Glutamatergic neuron (in vitro differentiated cells): ENCODE measurements at places on chromosomes 12 and 14.

DNA sequence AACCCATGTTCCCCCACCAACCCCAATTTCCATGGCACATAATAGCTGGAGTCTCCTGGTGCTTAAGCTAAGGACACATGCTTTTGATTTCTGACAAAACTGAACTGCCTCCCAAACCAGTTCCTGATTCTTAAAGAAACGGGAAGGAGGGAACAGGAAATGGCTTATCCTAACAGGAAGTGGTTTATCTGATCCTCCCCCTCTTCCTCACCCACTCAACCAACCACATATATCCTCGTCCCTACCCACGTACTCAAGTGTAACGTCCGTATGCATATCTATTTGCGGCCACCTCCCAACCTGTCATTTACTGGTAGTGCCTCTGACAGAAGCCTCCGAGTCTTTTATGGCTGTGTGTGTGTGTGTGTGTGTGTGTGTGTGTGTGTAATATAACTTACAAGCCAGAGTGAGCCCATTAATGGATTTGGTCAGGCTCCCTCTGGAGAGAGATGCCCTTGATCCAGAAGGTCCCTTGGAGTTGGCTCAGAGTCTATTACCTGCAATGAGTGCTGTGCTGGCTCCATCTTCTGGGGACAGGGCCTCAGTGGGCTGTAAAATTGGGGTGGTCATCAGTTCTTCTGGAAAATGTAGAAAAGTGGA, 7.7 kb downstream of the DAZAP2 start:
- no peak for DNase-seq

- no peak for DNase-seq
Observed at GRCh38 chr12:116547955-116548501, 11.2 kb upstream of the MAP1LC3B2 start.

DNA sequence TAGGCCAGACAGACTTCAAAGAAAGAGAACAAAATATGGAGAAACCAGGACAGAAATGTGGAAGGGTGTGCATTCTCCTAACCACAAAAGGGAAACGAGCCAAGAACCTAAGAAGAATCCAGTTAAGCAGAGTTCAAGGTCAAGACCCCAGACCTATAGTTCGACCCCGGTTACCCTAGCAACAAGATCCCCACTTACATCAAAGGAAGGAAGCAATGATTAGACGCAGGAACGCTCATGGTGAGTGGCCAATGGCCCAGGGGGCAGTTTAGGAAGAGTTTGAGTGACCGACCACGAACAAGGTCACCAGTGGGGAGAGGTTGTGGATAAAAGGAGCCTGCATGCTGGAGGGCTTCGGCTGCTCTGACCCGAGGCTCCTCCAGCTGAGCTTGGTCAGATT, 36.2 kb downstream of the OAS2 start:
- no peak for DNase-seq

DNA sequence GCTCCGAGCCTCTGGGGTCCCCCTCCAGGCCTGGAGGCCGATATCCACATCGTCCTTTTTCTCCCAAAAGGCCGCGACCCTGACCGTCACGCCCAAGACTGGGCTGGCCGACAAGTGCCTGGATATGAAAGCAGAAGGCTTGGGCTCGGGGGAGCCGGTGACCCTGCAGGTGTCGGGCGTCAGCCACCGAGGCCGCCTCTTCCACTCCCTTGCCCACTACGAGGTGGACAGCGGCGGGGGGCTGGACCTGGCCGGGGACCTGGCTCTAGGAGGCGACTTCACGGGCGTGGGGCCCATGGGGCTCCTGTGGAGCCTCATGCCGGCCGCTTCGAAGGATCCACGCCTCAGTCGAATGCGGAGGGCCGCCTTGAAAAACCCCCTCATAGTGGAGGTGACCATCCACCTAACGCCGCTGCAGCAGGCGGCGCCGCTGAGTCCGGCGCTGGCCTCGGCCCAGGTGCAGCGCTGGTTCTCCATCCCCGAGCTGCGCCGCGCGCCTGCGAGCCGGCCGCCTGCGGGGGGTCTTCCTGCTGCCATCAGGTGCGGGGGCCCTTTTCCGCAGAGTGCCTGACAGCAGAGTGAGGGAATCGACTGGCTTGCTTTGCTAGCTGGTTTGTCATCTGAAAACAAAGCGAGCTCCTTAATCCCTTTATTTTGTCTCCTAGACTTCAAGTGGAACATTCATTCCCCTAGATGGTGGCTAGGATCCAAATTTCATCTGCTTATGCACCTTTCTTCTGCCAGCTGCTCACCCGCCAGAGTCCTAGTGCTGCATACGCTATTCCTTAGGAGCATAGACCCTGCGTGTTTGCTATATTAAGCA, 10.6 kb upstream of the DNAL1 start:
- peak; percentile 56 for DNase-seq

DNA sequence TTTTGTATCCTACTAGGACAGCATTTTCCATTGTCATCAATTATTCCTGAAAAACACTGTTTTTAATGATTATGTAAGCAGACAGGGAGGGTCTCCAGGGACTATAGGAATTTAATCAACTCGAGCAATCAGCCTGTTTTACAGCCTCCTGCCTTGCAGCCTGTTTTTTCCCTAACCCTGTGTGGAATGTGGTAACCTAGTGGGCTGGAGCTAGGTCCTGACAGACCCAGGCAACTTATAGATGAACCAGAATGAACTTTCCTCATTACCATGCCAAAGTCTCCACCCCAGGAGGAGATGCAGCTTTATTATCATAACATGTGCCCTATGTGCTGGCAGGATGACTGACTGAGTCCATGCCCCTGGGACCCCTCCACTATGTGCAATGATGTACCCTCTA, 375.1 kb downstream of the BMP4 start:
- DNase-seq: no peak

DNA sequence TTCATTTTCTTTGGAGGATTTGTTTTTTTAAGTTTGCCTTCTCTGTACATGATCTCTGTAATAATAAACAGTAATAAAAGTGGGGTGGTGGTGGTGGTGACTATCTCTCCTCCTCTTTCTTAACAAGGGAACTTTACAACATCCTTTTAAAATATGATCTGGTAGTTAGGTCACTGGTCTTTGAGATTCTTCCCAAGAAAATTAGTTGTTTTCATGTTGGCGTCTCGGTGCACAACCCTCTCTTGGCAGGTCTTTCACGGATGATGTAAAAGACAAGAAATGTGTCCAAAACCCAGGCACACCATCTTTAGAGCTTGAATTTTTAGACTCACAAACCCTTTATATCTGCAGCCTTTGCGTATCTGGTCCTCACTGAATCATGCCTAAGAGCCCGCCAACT, 488.5 kb upstream of the TBX3 start:
- no peak for DNase-seq

DNA sequence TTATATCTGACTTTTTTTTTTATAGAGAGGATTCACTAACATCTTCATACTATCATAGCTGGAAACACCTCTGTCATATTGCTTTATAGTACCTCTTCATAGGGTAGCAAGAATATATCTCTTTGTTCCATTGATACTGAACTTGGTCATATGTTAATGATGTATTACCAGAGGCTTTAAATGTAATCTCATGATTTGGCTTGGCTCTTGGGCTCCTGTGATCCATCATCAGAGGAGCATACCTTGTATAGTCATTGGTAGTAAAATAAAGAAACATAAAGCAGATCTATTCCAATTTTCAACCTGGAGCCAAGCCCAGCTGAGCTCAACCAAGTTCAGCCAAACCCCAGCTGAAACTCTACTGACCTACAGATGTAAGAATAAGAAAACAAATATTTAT, 43.2 kb upstream of the GRIN2B start:
- no peak for DNase-seq

- DNase-seq: peak; percentile 27
Observed at GRCh38 chr12:52838609-52839435, 4.7 kb upstream of the KRT79 start.

GRCh38 chr14:98408713-98409112, 863.3 kb downstream of the BCL11B start:
- DNase-seq: no peak
